Effector memory CD8-positive, alpha-beta T cell (primary cell): ENCODE measurements at places on chromosomes 13 and 19.

GRCh38 chr13:80400164-80400864 is 59.4 kb upstream of the SPRY2 start:
- DNase-seq, result no peak

GRCh38 chr13:95540888-95541287 is 11.6 kb upstream of the CLDN10 start:
- DNase-seq, result no peak

DNA sequence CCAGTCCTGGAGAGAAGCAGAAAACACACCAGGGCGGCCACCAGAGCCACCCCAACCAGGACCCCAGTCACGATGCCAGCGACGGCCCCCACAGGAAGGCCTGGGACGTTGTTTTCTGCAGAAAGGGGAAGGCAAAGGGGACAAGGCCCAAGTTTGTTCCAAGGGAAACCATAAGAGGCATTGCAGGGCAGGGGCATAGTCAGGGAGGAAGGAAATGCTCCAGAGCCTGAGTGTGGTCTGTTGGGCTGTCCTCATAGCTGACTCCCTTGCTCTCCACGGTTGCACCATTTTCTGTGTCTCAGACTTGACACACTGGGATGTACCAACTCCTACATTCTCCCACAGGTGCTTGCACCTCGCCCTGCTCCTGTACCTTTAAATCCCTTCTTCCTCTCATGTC is 5.2 kb downstream of the CEACAM4 start:
- no peak for DNase-seq

GRCh38 chr13:81382246-81382645 is 1041.3 kb upstream of the SPRY2 start:
- no peak for DNase-seq

DNA sequence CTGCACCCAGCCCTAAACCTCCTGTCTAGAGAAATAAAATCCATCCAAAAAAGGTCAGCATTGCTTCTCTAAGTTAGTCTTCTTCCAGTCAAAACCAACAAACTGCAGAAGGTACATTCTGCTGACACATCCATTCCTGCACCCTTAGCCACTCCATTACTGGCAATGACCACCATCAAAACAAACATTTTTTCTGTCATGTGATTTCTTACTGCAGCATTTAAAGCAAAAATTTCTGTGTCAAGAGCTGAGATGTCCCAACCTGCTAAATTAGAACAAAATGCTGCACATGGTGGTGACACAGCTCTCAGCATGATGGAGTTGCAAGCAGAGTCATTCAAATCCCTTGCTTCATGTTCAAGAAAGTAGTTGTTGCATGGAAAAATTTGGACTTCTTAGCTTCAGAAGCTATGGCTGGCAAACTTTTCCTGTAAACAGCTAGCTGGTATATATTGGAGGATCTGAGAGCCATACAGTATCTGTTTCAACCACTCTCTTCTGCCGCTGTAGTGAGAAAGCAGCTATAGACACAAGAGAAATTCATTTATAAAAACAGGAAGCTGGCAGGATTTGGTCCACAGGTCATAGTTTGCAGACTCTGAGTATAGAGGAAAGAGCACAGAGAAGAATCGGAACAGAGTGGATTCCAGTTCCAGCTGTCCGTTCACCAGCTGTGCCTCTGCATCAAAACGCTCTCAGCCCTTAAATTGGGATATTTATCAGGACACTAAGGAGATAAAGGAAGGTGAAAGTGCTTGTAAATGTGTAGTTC is 17.4 kb downstream of the RUBCNL start:
- DNase-seq, result no peak

DNA sequence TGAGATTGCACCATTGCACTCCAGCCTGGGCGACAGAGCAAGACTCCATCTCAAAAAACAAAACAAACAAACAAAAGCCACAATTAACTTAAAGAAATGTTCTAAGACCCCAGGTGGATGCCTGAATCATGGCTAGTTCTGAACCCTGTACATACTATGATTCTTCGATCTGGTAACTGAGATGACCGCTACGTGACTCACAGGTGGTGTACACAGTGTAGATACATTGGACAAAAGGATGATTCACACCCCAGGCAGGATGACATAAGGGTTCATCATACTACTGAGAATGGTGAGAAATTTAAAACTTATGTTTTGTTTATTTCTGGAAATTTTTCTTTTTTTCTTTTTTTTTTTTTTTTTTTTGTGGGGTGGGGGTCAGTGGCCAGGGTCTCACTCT is 6.5 kb downstream of the ZNF426 start:
- DNase-seq, result no peak

DNA sequence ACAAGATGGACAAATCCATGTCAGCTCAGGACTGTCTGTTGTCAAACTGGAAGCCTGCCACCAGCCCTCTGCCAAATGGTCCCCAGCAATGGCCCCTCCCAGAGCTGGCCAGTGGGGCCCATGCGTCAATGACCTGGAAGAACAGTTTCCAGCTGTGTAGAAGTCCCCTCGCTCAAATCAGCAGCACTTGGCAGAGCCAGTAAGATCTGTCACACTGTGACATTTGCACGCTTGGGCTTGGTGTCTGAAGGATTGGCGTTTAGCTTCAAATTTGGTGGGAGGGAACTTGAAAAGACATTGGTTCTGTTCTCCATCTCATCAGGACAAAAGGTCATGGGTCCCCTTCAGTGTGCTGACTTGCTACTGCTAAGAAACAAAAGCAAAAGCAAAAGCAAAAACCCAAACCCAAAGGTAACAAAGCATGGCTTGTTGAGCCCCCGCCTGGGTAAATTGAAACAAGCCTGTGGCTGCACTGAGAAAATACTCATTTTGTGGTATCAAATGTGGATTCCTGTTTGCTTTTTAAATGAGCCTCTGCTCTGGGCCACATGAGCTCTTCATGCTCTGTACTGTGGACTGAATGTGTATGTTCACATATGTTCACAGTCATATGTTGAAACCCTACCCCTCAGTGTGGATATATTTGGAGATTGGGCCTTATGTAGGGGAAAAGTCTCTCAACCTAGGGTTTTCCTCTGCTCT is 253.6 kb upstream of the MAB21L1 start:
- DNase-seq, result no peak

DNA sequence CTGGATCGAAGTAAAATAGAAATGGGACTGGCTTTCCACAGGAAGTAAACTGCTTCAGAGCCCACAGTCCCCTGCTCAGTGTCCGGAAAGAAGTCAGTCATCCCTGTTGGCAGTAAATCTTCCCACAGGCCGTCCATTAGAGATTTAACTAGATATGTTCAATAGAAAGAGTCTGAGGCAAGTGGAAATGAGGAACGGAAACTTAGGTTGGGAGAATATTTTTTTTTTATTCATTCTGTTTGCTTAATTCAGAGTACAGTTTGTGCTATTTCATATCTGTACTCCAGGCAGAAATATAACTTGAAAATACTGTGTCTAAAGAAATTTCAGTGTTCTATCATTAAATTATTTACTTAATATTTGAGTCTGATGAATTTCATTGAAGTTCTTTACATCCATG is 22.7 kb downstream of the SLC25A15 start:
- DNase-seq, result no peak

- no peak for DNase-seq
Measured at GRCh38 chr19:43643326-43643725, 3.7 kb upstream of the CADM4 start.

DNA sequence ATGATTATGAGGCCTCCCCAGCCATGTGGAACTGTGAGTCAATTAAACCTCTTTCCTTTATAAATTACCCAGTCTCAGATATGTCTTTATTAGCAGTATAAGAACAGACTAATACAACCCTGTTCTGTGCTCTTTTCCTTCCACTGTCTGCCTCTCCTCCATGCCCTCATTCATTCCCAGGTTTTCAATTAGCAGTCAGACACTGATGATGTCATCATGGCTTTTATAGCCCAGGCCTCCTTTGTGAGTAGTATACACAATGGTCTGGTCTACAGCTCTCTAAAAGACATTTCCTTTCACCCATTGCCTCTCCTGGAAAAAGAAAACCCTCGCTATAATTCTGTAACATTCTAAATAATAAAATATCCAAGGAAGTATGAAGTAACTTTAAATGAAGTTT is 25.5 kb downstream of the FGF14 start:
- DNase-seq, result no peak

- DNase-seq, result no peak
Measured at GRCh38 chr13:58434943-58435342, 803.4 kb downstream of the PCDH17 start.

DNA sequence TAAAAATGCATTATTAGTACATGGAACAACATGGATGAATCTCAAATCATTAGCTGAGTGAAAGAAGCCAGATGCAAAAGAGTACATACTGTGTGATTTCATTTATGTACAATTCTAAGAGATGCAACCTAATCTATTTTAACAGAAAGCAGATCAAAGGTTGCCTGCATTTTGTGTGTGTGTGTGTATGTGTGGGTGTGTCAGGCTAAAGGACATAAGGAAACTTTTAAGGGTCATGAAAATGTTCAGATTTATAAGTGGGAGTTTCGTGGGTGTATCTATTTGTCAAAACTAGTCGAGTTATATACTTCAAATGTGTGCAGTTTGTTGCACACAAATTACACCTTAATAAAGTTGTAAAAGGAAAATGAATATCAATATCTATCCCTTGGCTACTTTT is 17.9 kb upstream of the NEK3 start:
- no peak for DNase-seq

- no peak for DNase-seq
Measured at GRCh38 chr13:23460309-23460708, 26.8 kb upstream of the SACS start.

- DNase-seq, result no peak
Measured at GRCh38 chr19:10118960-10119359, 739 bp downstream of the EIF3G start.

- no peak for DNase-seq
Measured at GRCh38 chr19:51458899-51459505, 748 bp upstream of the SIGLEC8 start.

- DNase-seq, result no peak
Measured at GRCh38 chr19:41870401-41870873, 6.6 kb upstream of the CD79A start.

DNA sequence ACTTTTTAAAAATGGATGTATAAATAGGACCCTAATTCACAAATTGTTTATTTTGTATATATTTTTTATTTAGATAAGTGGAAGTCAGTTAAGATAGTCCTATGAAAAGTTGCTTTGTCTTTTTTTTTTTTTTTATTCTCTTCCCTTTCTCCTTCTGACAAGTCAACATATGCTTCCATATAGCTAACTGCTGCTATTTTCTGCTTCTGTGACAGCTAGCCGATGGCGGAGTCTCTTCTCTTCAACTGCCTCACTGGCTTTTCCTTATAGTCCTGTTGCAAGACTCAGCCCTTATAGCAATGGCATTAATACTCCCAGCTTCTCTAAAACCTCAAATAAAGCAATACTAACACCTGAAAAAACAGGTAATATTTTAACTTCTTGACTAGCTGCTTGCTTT is 45.3 kb downstream of the SLAIN1 start:
- no peak for DNase-seq

- no peak for DNase-seq
Measured at GRCh38 chr13:110322828-110323171, 15.7 kb downstream of the COL4A2 start.

- DNase-seq, result no peak
Measured at GRCh38 chr13:26133286-26133685, 81.5 kb upstream of the SHISA2 start.

- DNase-seq, result no peak
Measured at GRCh38 chr13:22960827-22961226, 220.0 kb upstream of the SGCG start.
